ENCODE measurements at places on chromosomes 7 and 10.

GRCh38 chr7:140885735-140886334 lies 38.9 kb downstream of the BRAF start:
- DNase-seq, result no peak

GRCh38 chr7:100154651-100155491 lies 3.7 kb downstream of the TRAPPC14 start:
- DNase-seq, result no peak

- DNase-seq, result no peak
These were observed 49.0 kb downstream of the ADD3 start for GRCh38 chr10:110056822-110057221.

DNA sequence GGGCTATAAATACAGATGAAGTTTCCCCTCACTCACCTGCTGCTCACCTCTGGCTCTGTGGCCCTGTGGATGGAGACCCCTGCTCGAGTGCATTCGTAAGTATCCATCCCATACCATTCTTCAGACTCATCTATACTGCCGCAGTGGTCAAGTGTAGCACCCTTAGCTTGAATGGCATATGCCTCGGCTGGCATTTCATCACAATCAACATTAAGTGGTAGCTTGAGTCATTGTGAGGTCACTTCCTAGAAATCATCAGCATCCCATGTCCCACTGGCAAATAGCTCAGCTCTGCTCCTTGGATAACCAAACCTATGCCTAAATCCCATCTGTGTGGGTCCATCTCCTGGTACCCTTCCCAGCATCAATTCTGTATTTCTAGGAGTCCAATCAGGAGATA lies 38.2 kb downstream of the MDH2 start:
- DNase-seq, result no peak

- no peak for DNase-seq
These were observed 56.7 kb downstream of the NEURL1 start for GRCh38 chr10:103550229-103550628.

- no peak for DNase-seq
These were observed 25.2 kb downstream of the LIPK start for GRCh38 chr10:88731296-88731695.

DNA sequence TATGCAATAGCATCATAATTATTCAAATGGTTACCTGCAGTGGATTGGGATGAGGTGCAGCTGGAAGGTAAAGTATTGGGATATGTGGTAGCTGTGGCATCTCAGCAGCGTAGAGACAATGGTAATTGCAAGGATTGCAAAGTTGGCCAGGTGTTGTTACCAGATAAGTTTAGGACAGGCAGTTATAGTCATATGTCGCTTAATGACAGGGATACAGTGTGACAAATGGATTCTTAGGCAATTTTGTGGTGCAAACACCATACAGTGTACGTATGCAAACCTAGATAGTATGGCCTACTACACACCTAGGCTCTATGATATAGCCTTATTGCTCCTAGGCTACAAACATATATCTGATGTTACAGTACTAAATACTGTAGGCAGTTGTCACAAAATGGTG lies 163.5 kb upstream of the LYZL2 start:
- no peak for DNase-seq

- DNase-seq, result no peak
These were observed 184.7 kb downstream of the PLPP4 start for GRCh38 chr10:120641695-120642094.

DNA sequence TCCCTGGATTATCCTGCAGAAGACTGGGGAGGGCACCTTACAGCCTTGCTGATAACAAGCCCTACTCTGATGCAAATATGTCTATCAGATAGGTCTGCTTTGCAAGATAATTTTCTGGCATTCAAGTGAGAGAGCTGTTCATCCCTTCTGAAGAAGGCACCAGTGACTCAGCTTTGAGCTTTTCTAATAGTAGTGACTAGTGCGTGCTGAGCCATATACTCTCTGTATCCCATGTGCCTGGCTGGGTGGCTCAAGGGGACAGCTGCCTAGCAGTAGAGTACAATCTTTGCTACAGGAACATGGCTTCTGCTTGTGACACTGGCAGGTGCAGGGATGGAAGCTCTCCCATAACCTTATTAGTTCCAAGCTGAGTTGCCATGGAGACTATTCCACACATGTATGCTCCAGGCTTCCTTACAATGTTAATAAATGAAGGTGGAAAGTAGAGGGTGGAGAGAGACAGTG lies 35.0 kb upstream of the ABCB4 start:
- no peak for DNase-seq

DNA sequence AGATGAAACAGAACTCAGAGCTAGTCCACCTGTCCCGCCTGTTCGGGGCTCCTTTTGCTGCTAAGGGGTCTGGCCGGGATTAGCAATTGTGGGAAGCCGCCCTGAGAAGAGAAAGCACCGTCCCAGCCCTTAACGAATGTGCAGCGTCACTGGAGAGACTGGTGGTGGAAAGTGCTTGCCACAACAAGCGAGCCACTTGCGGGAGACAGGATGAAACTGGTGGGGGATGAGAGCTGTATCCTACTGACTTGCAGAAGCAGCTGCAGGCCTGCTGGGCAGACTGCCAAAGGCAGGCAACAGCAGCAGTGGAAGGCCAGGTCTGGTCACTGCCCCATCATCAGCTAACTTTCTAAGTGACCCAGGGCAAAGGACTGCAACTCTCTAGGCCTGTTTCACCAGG lies 95.4 kb downstream of the FAM53B start:
- DNase-seq, result peak; percentile 57

DNA sequence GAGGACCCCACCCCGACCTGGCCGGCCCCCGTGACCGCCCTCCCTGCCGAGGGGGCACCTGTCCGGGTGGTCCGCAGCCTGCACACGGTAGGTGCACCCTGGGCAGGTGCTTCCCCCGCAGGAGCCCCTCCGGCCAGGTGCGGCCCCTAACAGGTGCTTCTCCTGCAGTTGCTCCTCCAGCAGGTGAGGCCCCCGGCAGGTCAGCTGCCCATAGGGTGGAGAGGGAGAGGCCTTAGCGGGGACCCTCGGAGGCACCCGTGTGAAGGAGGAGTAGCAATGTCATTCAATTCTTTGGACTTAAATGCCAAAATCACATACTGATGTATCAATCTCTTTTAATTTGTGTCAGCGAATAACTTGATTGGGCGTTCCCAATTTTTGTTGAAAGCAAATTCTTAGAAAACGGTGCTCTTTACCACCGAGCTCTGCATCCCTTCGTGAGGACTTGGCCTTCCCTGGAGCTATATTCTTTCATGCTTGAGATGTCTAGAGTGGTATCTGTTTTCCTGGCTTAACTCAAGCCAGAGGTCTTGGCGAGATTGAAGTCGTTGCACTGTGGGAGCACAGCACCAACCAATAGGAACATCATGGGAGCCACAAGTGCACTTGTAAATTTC lies 738 bp upstream of the NCAPG2 start:
- DNase-seq, result no peak

DNA sequence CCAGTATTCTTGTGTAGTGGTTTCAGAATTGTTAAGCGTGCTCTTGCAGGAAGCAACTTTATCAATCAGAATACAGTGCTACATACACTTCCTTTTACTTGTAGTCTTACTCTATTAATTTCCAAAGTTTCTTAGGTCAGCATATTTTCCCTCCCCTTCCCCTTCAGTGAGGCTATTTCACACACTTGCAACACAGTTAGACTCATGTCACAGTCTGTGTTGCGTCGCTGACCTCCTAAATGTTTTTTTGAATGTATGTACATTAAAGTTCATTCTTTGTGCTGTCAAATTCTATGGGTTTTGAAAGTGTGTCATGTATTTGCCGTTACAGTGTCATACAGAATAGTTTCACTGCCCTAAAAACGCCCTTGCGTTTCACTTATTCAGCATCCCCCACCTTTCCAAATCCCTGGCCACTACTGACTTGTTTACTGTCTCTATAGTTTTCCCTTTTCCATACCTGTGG lies 5.4 kb upstream of the HKDC1 start:
- DNase-seq, result no peak

Measured in CD4-positive, alpha-beta T cell treated with Interleukin-21 for 1 hour (primary cell).